ENCODE measurements at places on chromosomes 7 and 10.

DNA sequence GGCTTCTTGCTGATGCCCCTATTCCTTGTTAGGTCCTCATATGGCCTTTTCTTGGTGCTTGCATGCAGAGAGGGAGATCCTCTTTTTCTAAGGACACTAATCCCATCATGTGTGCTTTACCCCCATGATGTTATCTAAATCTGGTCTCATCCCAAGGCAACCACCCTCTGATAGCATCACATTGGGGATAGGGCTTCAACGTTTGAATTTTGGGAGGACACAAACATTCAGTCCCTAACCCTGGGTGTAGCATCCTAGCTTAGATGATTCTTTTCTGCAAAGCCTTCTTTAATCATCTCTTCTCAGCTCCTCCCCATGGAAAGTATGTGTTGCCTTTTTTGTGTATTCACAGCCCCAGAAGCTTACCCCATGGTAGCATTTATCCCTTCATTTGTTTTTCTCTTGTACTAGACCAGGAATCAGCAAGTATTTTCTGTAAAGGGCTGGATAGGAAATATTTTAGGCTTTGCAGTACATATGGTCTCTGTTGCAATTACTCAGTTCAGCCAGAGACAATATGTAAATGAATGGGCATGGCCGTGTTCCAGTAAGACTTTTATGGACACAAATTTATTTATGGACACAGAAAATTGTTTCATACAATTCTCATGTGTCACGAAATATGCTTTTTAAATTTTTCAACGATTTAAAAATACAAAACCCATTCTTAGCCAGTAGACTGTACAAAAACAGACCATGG lies 101.5 kb upstream of the CSTF2T start:
- DNase-seq = no peak

GRCh38 chr7:101595246-101595645 lies 33.9 kb downstream of the MYL10 start:
- no peak for DNase-seq

GRCh38 chr10:93876381-93876780 lies 17.4 kb upstream of the SLC35G1 start:
- DNase-seq = no peak

GRCh38 chr10:11207560-11207844 lies 189.8 kb downstream of the CELF2 start:
- DNase-seq = no peak
